ENCODE measurements at places on chromosomes 16 and 17.
A peak's percentile ranks its signal among the peaks of the same experiment; 100 is the strongest.

- no peak for DNase-seq
Observed at GRCh38 chr16:55033225-55034156, 102.8 kb downstream of the IRX5 start.

DNA sequence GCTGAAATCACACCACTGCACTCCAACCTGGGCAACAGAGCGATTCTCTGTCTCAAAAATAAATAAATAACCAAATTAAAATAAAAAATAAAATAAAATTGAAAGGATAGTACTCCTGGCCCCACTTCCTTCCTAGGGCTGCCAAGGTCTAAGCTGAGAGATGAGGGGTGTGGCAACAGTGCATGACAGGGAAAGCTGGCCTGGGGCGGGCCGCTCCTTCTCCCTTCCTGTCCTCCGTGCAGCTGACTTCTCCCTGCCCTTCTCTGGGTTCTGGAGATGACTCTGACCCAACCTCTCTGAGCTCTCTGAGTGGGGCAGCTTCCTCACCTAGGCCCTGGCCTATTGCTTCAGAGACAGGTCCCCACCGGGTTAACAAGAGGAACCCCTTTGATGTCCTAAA, 8.7 kb upstream of the SLC25A39 start:
- no peak for DNase-seq

DNA sequence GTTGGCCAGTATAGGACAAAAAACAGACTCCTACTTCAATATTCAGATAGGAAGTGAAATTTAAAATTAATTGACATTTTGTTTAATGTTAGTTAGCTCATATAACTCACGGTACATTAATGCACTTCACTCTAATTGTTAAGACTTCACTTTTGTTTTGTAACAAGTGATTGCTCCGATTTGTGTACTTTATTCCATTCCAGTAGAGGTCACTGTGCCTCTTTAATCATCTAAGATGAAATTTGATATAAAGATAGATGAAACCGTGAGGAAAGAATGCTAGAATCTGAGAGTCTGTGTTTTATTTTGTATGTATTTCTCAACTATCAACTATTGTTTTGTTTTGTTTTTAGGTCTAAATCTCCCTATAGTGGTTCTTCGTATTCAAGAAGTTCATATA, 29.0 kb downstream of the RBBP6 start:
- peak; percentile 10 for DNase-seq

GRCh38 chr17:7480089-7480384, 606 bp upstream of the ZBTB4 start:
- no peak for DNase-seq

- no peak for DNase-seq
Observed at GRCh38 chr16:19854543-19854876, 30.1 kb downstream of the GPRC5B start.

- DNase-seq: no peak
Observed at GRCh38 chr16:51431517-51432241, 280.6 kb upstream of the SALL1 start.

DNA sequence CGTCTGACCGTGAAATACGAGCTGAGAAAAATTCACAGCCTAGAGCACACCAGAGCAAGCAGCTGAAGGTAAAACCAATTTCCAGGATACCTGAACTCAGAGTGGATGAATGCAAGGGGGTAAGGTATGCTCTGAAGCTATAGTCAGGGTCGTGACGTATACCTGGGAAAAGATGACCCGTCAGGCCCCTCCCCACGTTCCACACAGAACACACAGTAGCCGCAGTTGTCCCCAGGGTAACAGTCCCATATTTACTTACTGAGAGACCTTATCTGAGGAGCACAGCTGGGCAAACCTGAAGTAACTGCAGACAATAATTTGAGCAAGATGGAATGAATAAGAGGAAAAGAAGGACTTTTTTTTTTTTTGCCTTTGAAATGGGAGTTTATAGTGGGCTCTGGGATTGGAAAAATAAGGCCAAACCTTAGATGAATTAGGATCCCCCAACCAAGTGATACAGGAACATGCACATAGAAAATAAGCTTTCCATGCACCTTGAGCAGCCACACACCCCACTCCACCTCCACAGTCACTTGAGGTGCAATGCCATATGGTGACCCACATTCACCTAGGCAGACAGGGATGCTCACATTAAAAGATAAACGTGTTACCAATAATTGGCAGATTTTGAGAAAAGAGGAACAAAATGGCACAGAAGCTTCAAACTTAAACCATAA, 38.0 kb downstream of the ABCA6 start:
- no peak for DNase-seq

DNA sequence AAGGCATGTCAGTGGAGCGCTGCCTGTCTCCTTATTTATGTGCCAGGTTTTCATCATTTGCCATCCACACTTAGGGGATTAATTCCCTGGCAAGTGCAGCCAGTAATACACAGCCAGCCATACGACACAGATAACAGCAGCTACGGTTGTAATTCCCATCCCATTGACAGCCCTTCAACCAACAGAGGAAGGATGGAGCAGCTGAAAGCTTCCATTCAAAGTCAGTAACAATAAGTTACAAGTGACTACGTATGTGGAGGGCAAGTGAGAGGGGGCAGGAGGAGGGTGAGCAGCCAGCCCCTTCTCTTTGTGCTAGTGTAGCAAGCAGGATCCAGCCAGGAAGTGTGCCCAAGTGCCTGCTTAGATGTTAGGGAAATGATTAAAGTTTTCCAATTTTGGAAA, 53.8 kb upstream of the LYRM9 start:
- no peak for DNase-seq

GRCh38 chr17:19833914-19834313, 33.8 kb downstream of the ULK2 start:
- no peak for DNase-seq

DNA sequence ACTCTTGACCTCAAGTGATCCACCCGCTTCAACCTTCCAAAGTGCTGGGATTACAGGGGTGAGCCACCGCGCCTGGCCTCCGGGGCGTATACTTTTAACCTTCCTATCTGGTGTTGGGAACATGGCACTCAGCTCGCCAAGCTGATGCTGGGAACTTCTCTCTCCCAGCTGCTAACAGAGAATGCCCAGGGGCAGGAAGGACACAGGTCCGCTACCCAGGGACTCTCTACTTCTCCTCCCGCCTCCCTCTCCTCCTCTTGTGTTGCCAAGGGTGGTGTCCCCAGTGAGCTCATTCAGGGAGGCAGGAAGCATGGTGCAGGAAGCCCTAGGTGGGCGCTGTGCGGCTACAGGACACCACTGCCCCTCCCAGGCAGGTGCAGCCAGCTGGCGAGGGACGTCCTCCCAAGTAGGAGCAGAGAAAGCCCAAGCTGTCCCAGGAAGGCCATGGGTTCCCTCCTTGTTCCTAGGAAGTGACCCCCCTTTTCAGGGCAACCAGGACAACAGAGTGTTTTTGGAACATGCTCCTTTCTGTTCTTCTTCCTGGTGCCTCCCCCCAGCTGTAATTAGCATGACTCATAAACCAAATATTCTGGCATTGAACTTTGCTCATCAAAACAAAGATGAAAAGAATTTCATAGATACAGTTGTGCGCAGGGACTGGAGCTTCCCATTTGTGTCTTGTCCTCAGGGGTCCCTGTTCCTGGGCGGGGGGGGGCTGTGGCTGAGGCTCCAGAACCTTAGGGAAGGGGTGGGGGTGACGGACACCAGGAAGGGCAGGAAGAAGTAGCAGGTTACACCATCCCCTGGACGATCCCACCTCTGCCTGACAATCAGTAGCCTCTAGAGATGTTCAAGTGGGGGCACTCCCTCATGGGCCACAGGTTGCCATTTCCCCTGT, 2.7 kb downstream of the C1QTNF1 start:
- DNase-seq: peak; percentile 54

GRCh38 chr16:89241187-89242007, 23.9 kb downstream of the ZNF778 start:
- DNase-seq: peak; percentile 36

DNA sequence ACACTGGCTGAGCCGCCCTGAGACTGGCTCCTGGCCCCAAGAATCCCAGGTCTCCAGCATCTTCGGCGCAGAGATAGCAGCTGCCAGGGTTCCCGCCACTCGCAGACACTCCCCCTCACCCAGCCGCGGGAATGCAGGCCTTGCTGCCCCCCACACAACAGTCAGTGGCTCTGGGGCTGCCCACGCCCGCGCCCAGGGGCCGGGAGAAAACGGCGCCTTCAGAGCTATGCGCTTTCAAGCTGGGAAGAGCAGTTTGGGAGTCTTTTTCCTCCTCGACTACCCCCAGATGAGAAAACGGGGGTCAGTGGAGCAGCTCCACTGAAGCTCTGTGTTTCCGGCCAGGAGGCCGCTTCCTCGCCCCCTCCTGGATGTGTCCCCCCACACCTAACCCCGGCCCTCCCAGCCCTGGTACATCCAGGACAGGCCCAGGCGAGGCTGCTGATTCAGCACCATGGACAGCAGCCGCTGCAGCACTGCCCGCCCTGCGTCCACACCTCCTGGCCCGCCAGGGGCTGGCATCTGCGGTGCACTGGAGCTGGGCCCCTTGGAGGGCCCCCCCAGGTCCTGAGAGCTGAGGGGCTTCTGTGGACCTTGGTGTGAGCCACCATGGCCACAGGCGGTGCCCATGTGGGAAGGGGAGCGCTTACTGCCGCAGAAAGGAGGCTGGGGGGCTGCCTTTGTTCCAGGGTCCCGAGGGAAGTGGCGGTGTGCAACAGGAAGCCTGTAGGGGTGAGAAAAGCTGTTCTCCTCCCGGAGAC, 35.7 kb downstream of the CACNA1H start:
- no peak for DNase-seq

GRCh38 chr17:43475494-43476089, 8.2 kb upstream of the DHX8 start:
- DNase-seq: no peak

DNA sequence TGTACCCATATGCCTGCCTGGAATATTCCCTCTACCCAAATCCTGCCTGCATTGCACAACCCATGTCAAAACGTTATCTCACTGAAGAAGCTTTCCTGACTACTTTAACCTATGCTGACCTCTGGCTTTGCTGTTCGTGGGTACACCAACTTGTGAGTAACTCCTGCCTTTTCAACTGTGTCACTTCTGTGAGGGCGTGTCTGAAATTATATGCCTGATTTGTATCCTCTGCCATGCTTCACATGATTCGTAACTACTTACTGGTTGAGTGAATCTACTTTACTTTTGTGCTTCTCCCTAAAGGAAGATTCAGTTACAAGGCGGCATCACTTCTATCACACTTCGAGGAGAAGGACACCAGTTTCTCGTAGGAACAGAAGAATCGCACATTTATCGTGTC, 33.3 kb upstream of the USP43 start:
- no peak for DNase-seq

- DNase-seq: no peak
Observed at GRCh38 chr17:18959071-18959844, 7.3 kb downstream of the SLC5A10 start.

DNA sequence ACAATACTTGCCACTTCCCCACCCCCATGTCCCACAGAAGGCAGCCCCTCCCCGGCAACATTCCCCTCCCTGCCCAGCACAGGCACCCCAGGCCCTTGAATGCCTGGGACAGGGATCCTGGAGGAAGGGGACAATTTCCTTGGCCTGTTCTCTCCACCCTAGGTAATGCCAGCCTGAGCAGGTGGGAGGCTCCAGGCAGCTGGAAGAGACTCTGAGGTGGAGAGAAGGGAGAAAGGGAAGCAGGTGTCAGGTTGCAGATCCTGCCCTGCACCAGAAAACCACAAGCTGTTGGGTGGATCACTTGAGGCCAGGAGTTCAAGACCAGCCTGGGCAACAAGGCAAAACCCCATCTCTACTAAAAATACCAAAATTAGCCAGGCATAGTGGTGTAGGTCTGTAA, 8.9 kb downstream of the MPP2 start:
- DNase-seq: no peak

- DNase-seq: no peak
Observed at GRCh38 chr16:86604436-86605193, 26.3 kb downstream of the FOXL1 start.

DNA sequence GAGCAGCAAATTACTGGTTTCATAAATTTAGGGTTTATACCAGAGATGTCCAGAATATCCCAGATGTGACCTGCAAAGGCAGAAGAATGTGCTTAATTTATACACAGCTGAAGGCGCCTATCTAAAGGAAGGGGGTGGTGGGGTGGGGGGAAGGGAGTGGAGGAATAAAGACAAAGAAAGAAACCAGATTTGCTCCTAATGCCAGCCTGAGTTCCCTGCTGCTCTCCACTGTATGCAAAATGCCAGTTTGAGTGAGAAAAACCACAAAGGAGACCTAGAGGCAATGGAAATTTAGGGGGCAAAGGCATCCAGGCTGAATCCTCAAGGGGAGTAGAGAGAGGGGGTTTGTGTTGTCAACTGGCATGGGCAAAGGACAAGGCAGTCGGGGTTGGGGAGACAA, 161.5 kb upstream of the TOX3 start:
- DNase-seq: no peak

- DNase-seq: no peak
Observed at GRCh38 chr17:81489998-81490992, 22.3 kb downstream of the ACTG1 start.

GRCh38 chr17:40191237-40192208, 14.3 kb downstream of the RAPGEFL1 start:
- peak; percentile 47 for DNase-seq

DNA sequence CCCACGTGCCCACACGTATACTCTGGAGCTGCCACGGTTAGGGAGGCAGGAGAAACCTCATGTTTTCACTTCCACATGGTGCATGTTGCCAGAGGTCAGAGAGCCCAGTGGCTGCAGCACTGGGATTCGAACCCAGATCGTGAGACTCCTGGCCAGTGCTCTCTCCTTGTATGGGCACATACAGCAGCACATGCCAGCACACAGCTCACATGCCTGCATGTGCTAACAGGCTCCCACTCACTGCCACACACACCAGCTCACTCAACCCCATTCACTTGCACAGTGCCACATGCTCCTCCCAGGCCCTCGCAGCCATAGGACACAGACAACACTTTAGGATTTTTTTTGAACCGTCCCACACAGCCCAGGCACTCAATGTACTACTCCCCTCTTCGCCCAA, 49.5 kb upstream of the MRPS23 start:
- no peak for DNase-seq

DNA sequence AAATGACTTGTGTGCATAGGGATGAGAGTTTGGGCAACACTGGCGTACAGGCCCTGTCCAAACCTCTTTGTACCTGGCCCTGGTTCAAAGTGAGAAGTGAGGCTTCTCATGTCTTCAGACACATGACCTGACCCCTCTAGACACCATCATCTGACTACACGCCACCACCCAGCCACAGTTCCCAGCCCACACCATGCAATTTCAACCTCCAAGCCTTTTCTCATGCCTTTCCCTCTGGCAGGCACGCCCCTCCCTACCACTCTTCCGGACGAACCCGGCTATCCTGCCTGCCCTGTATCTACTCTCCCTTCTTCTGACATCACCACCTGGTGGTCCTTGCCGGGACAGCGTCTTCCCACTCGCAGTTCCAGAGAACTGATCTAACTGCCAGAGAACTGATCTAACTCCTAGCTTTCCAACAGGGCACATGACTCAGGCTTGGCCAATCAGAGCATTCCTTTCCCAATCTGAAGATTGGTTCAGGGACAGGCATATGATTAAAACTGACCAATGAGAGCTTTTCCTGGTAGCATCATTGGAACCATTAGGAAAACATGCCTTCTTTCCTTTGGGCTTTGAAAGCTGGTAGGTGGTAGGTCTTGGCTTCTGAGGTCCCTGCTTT, 27.1 kb upstream of the IL21R start:
- peak; percentile 64 for DNase-seq

GRCh38 chr17:39745335-39746144, 7.8 kb downstream of the GRB7 start:
- DNase-seq: no peak
